Activated T-cell treated with anti-CD3 and anti-CD28 coated beads, Interleukin-2, amount 50 U/mL, for 72 hours (primary cell): ENCODE measurements at places on chromosomes 11 and 22. TPM values are rescaled to one million over a fixed set of nuclear protein-coding genes. Genes with fewer than 3 reads are reported as not detected.

- peak overlapping the region; percentile 33 for H3K27ac ChIP-seq
- H3K4me3 ChIP-seq: peak overlapping the region; percentile 75
- peak; percentile 23 for DNase-seq
- H3K4me1 ChIP-seq: peaks cover 17% of the 10 kb centered on the region
These were observed 1.5 kb upstream of the LARGE1 start for GRCh38 chr22:33921525-33922348.

DNA sequence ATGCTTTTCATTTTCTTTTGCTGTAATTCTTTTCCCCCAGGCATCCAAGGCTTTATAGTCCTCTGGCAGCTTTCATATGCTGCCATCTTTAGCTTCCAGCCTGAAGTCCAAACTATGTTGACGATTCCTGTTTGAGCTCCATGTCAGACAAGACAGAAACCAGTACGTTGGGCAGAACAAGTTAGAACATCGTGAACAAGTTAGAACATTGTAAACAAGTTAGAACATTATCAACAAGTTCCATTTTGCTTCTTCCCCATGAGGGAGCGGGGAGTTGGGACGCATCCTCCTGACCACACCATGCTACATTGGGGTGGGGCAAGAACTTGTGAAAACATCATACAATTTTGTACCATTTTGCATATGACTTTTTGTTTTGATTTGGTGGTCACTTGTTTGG, 23.9 kb downstream of the GLB1L2 start:
- H3K4me1 ChIP-seq: peaks cover 5% of the 10 kb centered on the region
- no peak overlapping the region for H3K4me3 ChIP-seq

HTR3A gene
- total RNA-seq: not detected

GAS2 gene
- total RNA-seq: 2.5 TPM

GRCh38 chr11:75450826-75451821, 18.1 kb upstream of the KLHL35 start:
- H3K36me3 ChIP-seq: no peaks in the 10 kb centered on the region
- peaks cover 6% of the 10 kb centered on the region for H3K27me3 ChIP-seq
- no peak overlapping the region for H3K27ac ChIP-seq
- no peaks in the 10 kb centered on the region for H3K4me1 ChIP-seq

DNA sequence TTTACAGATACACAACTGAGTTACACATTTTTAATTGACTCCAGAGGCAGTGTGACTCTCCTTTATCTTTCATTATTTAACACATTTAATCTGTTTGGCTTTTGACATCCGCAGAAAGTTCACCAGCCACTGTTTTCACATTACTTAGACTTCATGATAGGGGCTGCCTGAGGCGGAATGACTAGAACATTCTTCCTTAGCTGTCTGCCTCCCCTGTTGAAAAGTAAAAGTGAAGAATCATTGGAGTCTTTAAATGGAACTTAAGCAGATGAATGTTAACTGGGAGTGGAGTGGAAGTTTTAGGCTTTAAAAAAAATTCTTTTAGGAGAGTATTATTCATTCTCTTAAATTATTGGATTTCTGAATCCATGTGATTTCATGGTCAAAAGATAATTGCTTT, 229.2 kb upstream of the MTNR1B start:
- H3K4me3 ChIP-seq: no peak overlapping the region
- no peak overlapping the region for H3K27ac ChIP-seq
- no peaks in the 10 kb centered on the region for H3K36me3 ChIP-seq
- no peak for DNase-seq

GRCh38 chr22:36816339-36816635, 548 bp downstream of the PVALB start:
- H3K4me3 ChIP-seq: no peak overlapping the region
- no peak for DNase-seq
- peaks cover 7% of the 10 kb centered on the region for H3K4me1 ChIP-seq
- H3K27ac ChIP-seq: no peak overlapping the region
- peaks cover 71% of the 10 kb centered on the region for H3K27me3 ChIP-seq

DEFB131B gene
- not detected for total RNA-seq

- no peak overlapping the region for H3K4me3 ChIP-seq
- H3K27ac ChIP-seq: no peak overlapping the region
- no peaks in the 10 kb centered on the region for H3K4me1 ChIP-seq
- H3K36me3 ChIP-seq: no peaks in the 10 kb centered on the region
- no peaks in the 10 kb centered on the region for H3K27me3 ChIP-seq
These were observed 10.1 kb downstream of the CSRP3 start for GRCh38 chr11:19191530-19192169.

DNA sequence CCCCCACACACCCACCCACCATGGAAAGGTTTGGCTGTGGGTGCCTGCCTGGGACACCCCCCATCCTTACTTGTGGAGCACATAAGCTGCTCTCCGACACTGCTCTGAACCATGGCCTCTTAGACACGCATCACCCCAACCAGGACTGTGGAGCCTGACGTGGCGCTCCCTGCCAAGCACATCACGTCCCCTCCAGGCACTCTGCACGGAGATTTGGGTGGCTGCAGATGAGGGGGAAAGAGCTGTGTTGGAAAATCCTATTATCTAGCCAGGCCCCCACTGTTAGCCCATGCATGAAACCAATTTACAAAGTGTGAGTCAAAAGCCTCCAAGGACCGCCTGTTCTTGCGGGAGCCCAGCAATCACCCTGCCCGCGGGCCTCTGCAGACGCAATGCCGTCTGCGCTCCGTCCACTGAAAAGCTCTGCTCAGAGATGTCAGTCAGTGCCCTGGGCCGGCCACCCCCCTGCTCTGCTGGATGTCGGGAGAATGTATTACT, 163.4 kb upstream of the NECTIN1 start:
- DNase-seq: no peak
- no peak overlapping the region for H3K27ac ChIP-seq
- no peaks in the 10 kb centered on the region for H3K4me1 ChIP-seq
- no peaks in the 10 kb centered on the region for H3K36me3 ChIP-seq

OR52I1 gene
- total RNA-seq: not detected

UBQLNL gene
- total RNA-seq: 0.30 TPM

DNA sequence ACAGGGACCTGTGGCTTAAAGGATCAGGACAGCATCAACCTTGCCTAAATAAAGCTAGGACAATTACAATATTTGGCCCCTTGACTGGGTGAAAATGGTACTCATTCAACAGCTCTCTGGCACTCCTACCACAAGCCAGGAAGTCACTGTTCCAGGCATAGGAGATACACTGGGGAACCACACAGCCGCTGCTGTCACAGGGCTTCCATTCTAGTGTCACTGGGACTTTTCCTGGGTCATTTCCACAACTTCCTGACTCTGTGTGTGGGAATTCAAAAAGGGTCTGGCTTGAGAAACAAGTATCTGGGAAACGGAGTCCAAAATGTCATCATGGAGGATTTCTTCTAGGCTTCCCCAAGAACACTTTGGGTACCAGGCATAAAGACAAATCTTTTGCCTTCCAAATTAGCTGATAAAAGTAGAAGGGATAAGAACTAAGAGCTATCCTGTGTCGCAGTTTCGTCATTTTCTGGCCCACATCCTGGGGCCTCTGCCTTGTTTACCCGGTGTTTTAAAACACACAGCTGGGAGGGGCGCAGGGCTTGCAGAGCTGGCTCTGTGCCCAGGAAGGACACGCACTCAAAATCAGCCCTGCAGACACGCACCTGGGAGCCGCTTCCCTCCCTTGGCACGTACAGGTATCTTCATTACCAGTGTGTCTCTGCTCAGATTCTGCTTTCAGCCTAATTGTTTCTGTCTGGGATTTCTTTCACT, 38.0 kb downstream of the TMEM45B start:
- H3K4me3 ChIP-seq: peak overlapping the region; percentile 47
- H3K4me1 ChIP-seq: peaks cover 28% of the 10 kb centered on the region
- no peaks in the 10 kb centered on the region for H3K27me3 ChIP-seq
- DNase-seq: peak; percentile 69

DNA sequence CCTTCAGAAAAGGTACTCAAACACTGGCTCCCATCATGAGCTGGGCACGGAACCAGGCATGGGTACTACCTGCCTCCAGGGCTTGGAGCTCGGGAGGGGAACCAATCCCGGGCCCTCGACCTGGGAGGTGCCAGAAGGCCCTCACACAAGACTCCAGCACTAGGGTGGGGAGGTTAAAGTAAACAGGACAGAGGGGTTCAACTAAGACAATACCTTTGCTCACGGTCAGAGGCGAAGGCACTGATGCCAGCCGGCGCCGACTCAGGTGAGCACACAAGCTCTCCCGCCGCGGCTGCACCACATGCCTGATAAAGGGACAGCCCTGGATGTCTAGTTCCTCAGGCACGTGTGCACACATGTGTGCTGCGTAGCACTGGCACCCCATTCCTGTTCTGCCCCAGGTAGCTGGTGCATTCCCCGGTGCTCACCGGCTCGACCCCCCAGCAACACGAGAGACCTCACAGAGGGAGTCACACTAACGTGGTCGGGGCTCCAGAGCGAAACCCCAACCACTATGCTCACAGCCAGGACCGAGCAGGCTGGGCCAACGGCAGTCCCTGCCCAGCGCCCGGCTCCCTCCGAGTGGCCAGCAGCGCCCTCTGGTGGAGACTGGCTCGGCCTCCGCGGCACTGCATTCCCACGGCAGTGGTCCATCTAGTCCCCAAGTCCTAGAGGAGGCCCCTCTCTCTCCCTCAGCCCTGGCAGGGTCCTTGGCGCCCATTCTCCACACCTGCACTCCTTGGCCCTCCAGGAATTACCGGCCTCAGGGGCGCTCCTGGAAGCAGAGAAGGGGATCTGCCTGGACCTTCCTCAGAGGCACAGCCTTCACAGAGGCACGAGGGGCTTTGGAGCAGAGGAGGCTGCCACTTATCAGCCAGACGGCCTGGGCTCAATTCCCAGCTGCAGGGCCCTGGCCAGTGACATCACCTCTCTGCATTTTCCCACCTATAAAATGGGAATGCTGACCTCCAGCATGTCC, 28.8 kb upstream of the MOB2 start:
- no peaks in the 10 kb centered on the region for H3K27me3 ChIP-seq
- DNase-seq: peak; percentile 83
- H3K36me3 ChIP-seq: no peaks in the 10 kb centered on the region
- no peak overlapping the region for H3K4me3 ChIP-seq
- peaks cover 39% of the 10 kb centered on the region for H3K4me1 ChIP-seq

WNT7B gene
- total RNA-seq: not detected

ACR gene
- not detected for total RNA-seq

DNA sequence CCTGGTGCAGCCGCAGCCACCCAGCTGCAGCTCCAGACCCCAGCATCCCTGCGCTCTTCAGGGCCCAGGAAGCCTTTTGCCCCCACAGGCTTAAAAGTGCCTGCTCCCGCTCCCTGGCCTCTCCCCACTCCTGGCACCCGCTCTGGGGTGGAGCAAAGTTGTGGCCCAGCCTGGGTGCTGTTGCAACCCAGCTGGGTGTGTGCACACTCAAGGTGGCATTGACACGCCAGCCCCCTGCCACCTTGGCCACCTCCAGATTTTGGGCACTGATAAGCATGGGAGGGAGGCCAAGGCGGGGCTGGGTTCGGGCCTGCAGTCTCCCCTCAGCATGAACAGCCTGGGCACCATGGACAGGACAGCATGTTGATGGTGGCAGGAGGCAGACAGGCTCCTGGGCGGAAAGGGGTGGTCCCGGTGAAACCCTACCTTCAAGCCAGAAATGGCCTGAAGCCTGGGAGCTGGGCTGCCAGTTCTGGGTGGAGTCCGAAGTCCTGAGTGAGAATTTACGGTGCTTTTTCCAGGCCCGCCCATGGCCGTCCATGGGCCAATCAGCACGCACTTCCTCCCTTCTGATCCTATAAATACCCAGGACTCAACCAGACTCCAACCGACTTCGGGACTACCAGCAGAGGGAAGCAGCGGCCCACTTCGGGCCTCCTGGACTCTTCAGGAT, 23.6 kb upstream of the RNASEH2C start:
- no peak for DNase-seq
- no peak overlapping the region for H3K4me3 ChIP-seq
- H3K36me3 ChIP-seq: no peaks in the 10 kb centered on the region
- H3K27ac ChIP-seq: no peak overlapping the region
- peaks cover 29% of the 10 kb centered on the region for H3K27me3 ChIP-seq

DNA sequence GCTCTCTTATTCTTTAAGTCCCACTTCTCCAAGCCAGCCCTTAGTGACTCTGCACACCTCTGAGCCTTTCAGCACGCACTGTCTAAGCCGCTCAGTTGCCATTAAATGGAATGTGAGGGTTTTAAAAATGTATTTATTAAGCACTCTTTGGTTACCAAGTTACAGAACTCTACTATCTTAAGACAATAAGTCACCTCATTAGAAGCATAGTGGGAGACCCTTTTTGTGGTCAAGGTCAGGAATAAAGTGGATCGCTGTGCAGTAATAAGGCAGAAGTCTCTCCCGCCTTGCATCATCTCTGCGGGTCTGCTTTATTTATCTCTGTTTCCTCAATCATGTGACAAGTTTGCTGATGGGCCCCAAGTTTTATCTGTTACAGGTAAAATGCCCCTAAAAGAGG, 11.9 kb downstream of the SLC25A18 start:
- H3K4me1 ChIP-seq: no peaks in the 10 kb centered on the region
- no peak for DNase-seq
- H3K27ac ChIP-seq: no peak overlapping the region
- no peaks in the 10 kb centered on the region for H3K27me3 ChIP-seq

BARX2 gene
- total RNA-seq: 4.1 TPM

PAMR1 gene
- not detected for total RNA-seq

DNA sequence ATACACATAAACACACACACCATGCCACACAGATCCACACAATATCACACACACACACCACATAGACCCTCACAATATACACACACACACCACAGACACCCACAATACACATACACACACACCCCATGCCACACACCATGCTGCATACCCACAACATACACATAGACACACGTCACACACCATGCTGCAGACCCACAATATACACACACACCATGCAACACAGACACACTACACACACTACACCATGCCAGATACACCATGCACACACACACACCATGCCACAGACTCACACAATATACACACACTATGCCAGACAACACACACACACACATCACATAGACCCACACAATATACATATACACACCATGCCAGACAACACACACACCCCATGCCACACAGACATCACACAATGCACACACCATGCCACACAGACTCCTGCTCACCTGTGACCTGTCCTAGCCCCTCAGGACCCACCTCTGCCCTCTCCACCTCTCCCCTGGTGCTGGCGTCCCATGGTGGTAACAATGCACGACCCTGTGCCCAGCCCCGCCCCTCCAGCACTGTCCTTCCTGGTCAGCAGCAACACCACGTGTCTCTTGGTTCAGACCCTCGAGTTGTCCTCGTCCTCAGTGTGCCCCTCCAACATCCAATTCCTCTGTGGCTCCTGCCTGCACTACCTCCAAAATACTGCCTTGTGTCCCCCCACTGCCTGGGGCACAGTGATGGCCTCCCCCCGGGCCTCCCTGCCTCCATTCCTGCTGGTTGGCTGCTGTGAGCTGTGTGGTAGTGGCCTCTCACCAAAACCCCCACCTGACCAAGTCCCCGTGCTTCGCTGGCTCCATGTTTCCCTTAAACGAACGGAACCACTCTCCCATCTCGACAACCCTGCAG, 23.7 kb upstream of the RFPL3 start:
- H3K27ac ChIP-seq: no peak overlapping the region
- DNase-seq: no peak
- no peaks in the 10 kb centered on the region for H3K36me3 ChIP-seq
- no peak overlapping the region for H3K4me3 ChIP-seq

- no peaks in the 10 kb centered on the region for H3K27me3 ChIP-seq
- no peak for DNase-seq
- H3K4me1 ChIP-seq: peaks cover 87% of the 10 kb centered on the region
- H3K27ac ChIP-seq: peak overlapping the region; percentile 34
- H3K36me3 ChIP-seq: peaks cover 66% of the 10 kb centered on the region
These were observed 9.9 kb downstream of the SLC43A3 start for GRCh38 chr11:57417056-57417455.
